Stimulated activated CD8-positive, alpha-beta memory T cell treated with anti-CD3 and anti-CD28 coated beads, Interleukin-4, amount 100 ng/mL, for 4 hours (primary cell): ENCODE measurements at places on chromosomes 4 and X.

DNA sequence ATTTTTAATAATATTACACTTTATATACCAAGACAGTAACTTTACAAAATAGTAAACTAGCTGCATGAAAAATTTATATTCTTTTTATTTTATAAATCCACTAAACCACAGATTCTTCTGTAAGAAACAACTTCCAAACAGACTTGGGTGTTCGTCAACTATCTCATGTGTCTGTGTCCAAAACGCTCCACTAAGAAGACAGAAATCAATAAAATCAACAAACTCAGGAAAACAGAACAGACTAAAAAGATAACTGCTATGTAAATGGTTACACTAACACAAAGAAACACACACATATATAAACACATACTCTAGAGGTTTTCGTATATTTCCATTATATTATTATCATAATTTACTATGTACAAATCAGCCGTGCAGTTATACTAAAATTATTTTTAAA lies 158.4 kb downstream of the PPP3CA start:
- DNase-seq = no peak

DNA sequence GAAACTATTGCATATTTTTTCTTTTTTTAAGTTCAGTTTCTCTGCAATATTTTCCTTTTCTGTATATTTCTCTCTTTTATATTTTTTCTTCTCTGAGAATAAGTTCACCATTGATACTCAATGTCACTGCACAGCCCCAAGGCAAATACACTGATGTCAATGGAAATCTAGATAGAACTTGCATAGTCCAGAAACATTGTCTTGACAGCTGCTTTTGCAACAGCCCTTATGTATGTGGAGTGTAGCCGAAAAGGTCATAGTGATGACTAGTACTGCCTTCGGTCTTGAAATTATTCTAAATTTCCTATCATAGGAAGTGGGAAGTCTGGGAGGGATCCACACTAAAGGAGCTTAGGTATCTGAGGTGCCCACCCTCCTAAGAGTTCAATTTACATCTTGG lies 150.0 kb downstream of the SPOCK3 start:
- no peak for DNase-seq

DNA sequence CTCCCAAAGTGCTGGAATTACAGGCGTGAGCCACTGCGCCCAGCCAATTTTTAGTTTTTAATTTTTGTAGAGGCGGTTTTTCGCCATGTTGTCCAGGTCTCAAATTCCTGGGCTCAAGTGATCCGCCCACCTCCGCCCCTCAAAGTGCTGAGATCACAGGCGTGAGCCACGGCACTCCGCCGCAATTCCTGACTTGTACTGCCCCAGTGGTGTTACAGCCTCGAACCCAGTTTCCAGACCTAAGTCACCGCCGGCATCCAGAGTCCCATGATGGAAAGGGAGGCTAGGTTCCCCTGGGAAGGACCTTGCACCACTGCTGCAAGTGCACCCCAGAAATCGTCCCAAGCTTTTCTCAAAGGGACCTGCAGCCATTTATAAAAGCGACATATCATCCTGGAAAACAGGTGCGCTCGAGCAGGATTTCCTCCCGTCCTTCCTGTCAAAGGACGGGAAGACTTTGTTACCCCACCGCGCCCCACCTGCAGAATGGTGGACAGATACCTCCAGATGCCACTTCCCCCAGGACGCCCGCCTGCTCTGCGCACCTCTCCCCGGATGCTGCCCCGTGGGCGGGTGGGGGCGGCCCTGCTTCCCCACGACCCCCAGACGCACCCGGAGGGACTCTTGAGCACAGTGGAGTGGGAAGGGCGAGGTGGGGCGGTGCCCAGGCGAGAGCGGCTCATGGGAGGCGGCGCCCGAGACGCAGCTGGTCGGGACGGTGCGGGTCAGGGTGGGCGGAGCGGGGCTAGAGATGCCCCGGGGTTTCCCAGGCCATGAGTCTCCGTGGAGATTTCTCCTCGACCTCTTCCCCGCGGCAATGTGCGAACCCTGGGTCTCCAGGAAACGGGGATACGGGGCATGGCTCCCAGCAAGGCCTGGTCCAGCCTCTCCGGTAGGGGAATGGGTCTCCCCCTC lies 947 bp upstream of the RPL10 start:
- DNase-seq = peak; percentile 46

DNA sequence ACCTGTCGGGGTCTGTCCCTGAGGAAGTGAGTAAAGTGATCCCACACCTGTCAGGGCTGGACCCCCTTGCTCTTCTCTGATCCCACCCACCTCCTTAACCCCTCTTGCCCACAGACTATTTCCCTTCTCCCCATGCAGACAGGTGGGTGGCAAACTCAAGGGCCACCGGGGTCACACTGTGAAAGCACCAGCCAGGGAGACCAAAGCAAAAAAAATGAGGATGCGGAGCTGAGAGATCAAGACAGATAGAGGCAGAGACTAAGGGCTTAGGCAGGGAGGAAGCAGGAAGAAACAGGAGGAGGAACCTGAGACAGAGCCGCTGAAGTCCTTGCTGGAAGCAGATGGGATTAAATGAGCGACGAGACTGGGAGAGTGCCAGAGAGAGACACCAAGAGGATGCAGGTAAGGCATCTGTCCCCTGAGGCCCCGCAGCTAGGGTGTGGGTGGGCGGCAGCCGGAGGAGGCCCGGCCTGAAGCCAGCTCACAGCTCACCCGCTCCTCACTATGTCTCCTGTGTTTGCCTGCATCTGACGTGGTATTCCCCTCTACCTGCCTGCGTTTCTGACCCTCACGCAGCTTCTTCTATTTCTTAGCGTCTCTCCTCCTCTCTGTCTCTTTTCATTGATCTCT lies 7.2 kb downstream of the TIMM17B start:
- no peak for DNase-seq

DNA sequence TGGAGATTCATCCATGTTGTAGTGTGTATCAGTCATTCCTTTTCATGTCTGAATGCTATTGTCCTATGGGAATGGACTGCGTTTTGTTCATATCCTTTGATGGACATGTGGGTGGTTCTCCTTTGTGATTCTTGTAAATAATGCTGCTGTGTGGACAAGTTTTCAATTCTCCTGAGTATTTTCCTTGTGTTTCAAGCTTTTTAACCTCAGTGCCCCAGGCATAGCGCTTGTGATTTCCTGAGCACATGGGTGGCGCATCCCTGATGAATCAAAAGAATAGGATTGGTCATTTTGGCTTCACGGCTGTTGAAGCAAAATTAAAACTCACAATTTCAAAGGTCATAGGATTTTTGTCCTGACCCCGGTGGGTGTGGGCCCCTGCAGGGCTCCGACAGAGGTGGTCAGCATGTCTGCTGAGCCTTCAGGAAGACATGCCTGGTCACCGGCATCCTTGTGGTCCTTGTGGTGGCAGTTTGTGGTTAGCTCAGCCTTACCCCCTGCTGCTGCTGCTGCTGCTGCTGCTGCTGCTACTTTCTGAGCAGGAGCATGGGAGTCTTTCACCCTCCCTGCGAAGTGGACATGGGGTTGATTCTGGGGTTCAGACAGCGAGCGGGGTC lies 30.0 kb downstream of the SHROOM2 start:
- no peak for DNase-seq

- no peak for DNase-seq
These were observed 1.8 kb downstream of the PGAM4 start for GRCh38 chrX:77967631-77968030.

- no peak for DNase-seq
These were observed 187.9 kb downstream of the COMMD8 start for GRCh38 chr4:47275595-47275994.

- no peak for DNase-seq
These were observed 6.3 kb upstream of the TAB3 start for GRCh38 chrX:30895370-30895769.

- DNase-seq = no peak
These were observed 42.2 kb downstream of the PPM1K start for GRCh38 chr4:88242144-88242543.

GRCh38 chr4:187016101-187016500 lies 292.4 kb upstream of the FAT1 start:
- no peak for DNase-seq
